ENCODE measurements at places on chromosomes 11 and 22.

GRCh38 chr11:114179234-114179941 lies 116.8 kb upstream of the NNMT start:
- no peak for DNase-seq

- DNase-seq: no peak
These were observed 54.8 kb downstream of the PTPRJ start for GRCh38 chr11:48034926-48035871.

GRCh38 chr11:113675003-113675561 lies 31.0 kb downstream of the TMPRSS5 start:
- DNase-seq: no peak

GRCh38 chr11:88404932-88405710 lies 67.6 kb upstream of the CTSC start:
- DNase-seq: no peak

DNA sequence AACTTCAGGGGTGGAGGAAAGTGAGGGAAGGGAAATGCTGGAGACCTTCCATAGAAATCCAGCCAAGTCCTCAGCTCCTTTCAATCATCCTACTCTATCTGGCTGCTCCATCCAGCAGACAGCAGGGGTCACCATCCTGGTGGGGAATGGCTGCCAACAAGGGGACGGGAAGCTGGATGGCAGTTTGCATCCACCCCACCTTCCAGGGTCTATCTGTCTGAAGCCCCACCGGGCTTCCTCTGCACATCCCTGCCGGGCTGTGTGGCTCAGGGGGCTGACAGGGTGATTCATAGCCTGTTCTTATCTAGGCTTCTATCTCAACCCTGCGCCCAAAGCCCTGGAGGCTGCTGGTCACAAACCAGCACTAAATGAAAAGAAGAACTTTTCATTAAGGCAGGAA lies 1.1 kb downstream of the SYTL2 start:
- peak; percentile 53 for DNase-seq

DNA sequence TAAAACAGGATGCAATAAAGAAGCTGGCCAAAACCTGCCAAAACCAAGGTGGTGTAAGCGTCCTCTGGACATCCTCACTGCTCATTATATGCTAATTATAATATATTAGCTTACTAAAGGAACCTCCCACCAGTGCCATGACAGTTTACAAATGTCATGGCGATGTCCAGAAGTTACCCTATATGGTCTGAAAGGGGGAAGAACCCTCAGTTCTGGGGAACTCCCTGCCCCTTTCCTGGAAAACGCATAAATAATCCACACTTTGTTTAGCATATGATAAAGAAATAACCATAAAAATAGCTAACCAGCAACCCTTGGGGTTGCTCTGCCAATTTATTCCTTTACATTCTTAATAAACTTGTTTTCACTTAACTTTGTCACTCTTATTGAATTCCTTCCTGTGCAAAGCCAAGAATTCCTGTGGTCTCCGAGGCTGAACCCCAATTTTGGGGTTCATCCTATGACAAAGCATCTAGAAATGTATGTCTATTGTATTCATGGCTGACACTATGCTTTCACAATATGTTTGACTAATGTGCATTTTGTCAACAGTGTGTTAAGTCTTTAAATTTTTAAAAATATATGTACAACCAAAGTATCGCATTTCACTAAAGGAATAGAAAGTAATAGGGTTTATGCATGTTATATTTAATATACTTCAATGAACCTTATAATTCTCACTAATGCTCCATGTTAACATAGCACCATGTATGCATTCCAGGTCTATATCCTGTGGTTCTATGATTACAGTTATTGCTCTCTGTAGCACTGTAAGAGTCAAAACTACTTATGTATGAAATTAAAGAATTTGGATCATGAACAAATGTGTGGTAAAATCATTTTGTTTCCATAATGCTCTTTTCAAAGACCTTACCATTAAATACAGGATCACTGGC lies 25.1 kb downstream of the LGR4 start:
- DNase-seq: no peak

DNA sequence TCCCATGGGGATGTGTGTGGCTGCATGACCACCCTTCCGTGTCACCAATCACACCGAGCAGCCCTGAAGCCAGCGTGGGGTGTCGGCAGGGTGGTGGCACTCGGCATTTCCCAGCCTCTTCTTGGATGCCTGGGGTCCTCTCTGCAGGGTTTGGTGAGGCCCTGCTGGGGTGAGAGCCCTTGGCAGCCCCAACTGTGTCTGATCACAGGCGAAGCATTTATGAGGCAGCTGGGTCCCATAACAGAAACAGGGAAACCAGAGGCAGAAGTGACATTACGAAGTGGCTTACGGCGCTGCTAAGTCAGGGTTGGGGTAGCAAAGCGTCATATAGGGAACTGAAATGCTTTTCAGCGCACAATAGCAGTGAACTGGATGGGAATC lies 92.3 kb upstream of the SEPTIN5 start:
- DNase-seq: no peak

DNA sequence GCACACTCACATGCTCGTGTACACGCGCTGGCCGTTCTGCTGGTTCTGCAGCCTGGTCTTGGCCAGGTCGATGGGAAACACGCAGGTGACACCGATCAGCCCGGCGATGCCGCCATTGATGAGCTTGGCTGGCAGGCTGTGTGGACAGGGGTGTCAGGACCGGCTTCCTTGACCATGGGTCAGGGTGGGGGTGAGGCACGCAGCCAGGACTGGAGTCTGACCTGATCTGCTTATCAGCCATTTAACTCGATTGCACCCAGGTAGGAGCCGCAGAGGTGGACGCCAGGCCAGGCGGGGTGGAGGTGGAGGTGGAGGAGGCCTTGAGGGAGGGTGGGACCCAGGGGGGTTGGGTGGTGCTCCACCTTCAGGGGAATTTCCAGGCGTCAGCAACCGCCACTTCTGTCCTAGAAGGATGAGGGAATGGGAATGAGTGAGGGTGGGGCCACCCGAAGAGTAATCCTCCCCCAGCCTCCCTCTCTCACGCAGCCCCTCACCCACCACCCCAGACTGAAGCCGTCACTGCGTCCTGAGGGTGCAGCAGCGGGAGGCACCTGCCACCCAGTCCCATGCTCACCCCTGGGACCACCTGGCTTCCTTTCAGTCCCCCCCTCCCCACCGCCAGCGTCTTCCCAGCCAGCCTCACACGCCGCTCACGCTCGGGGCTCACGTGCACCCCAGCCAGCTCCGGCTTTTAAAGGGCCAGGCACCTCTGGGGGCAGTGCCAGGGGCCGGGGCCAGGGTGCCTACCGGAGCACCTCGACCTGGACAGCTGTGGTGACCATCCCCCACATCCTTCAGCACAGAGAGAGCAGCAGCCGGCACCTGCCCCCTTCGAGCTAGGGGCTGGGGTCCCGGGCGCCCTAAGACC lies 3.1 kb downstream of the SLC25A22 start:
- DNase-seq: no peak

- no peak for DNase-seq
These were observed 354.8 kb downstream of the ETS1 start for GRCh38 chr11:128232588-128232987.

DNA sequence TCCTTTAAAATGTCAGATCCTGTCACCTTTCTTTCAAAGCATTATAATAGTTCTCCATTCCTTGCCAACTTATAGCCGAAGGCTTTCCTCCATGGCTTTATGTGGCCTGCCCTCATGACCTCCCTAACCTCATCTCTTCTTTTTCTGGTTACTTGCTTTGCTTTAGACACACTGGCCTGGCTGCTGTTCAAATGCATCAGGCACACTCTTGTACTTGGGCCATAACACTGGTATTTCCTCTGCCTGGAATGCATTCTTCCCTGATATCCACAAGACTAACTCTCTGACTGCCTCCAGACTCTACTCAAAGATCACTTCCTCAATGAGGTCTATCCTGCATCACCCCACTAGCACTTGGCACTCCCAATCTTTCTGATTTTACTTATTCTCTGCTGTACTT lies 710.3 kb downstream of the KCNA4 start:
- no peak for DNase-seq

GRCh38 chr22:49958931-49959781 lies 1.4 kb upstream of the PIM3 start:
- DNase-seq: no peak

GRCh38 chr11:7501894-7502293 lies 11.9 kb upstream of the PPFIBP2 start:
- DNase-seq: no peak

DNA sequence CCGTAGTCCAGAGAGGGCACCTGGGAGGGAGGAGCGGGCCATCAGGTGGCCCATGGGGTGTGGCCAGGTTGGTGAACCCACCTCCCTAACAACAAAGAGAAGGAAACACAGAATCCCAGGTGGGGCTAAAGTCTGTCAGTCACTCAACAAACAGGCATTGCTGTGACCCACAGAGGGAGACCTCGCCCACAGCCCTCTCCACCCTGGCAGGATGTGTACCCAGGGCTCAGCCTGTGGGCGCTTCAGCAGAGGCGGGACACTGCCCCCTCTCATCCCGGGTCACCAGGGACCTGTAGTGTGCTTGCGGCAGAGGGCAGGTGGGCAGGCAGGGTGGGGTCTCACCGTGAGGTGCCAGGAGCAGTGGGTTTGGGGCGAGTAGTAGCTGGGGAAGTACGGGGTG lies 25.1 kb downstream of the TMPRSS6 start:
- no peak for DNase-seq
